ENCODE measurements at places on chromosomes 2 and 18. TPM values are rescaled to one million over a fixed set of nuclear protein-coding genes. Genes with fewer than 3 reads are reported as not detected.

DNA sequence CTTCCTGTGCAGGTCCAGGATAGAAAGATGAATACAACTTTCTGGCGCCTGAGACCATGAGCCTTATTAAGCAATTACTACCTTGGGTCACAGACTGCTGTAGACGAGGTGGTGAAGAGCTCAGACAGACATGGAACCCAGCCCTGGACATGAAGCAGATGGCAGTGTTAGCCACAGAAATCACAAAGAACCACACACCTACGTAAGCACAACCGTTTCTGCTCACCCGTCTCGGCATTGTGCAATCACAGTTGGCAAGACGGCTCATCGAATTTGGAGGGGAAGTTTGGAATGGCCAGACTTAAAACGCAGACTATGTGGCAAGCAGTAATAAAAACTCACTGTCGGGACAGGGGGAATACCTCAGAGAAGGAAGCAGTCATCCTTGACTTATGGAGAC is 24.3 kb upstream of the ASPRV1 start:
- no peak for DNase-seq

- no peak for DNase-seq
Measured at GRCh38 chr2:237143676-237144440, 58.2 kb downstream of the COPS8 start.

DNA sequence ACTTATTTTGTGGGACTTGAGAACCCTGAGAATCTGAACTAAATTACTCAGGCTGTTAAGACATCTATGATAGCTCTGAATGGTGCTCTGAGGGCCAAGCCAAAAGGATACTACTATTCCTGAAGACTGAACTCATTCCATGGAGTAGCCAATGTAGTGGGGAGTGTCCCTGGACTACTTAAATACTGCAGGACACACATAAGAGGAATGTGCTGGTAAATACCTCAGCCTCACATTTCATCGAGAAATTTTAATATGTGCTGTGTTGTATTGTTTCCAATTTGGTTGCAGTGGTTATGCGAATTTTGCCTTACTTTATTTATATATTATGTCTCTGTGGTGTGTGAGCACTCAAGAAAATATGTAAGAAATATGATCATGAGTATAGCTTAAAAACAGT is 264.4 kb upstream of the FIGN start:
- no peak for DNase-seq

Gene KCNG2
- not detected for total RNA-seq

- DNase-seq, result no peak
Measured at GRCh38 chr18:37721544-37722522, 156.2 kb upstream of the CELF4 start.

DNA sequence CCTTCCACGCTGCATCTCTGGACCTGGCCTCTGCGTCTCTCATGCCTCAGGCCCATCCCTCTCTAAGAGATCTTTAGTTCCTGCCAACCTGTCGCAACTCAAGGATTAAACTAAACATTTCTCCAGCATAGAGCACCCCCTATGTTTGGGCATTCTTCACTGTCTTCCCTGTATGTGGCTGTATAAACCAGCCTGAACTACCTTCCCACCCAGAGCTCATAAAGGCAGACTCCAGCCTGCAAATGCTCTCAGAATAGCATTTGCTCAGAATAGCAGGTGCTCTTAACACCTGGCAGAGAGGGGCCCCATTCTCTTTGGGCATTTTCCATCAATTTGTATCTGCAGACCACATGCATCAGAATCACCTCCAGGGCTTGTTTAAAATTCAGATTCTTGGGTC is 83.4 kb downstream of the EHD3 start:
- DNase-seq, result no peak

GRCh38 chr2:232979871-232980461 is 33.1 kb downstream of the NGEF start:
- no peak for DNase-seq

GRCh38 chr2:558302-558642 is 118.9 kb downstream of the TMEM18 start:
- DNase-seq, result no peak

GRCh38 chr2:97546711-97547110 is 43.0 kb downstream of the ANKRD36B start:
- no peak for DNase-seq

DNA sequence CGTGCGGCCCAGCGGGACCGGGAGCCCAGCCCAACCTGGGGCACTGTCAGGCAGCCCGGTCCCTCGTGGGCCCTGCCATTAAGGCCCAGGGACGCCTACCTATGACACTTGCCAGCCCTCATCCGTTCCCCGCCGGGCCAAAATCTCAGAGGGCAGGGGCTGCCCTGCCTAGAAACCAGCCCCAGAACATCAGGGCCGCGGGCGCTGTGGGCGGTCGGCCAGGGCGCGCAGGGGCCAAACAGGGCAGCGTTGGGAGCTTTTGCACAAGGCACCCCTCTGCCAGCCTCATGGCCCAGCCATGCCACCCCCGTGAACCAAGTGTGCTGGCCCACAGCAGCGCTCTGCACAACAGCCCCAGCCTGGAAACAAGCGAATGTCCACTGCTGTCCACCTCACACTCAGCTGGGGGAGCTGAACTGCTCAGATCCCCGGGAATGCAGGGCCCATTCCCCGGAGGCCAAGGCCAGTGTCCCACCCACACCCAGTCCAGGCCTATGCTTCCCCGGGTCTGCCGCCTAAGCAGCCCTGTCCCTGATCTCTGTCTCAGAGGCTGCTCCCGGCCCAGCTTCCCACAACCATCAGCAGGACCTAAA is 3.5 kb upstream of the NEURL3 start:
- DNase-seq, result no peak

DNA sequence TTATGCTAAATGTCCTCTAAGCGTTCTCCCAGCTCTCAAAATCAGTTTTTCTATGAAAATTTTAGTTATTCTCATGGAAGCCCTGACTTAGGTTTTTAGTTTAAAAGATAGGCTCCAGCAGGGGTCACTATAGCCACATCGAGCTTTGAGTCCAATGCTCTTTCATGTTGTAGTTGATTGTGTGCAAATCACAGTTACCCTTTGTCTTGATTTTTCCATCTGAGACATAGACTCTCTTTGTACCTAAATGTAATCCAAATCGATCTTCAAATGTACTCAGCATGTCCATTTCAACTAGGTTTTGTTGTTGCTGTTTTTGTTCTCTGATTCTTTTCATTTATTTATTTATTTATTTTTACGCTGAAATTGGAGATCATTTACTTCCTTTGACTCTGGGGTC is 26.4 kb upstream of the MSTN start:
- DNase-seq, result no peak

DNA sequence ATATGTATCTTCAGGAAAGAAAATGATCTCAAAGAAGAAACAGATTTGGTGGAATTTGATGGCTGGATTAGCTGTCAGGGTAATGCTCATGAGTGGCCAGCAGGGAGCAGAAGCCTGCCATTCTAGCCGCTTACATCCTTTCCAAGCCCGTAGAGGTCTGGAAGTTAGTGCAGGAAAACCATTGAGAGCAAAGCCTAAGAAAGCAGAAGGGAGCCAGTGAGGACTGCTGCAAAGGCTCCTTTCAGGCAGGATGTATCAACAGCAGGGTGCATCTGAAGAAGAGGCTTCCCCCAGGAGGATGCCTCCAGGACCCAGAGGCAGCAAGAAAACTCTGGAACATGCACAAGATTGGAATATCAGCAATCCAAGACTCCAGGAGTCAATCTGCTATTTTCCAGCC is 22.9 kb upstream of the LBH start:
- no peak for DNase-seq

Gene AUP1
- 90.5 TPM for total RNA-seq

- no peak for DNase-seq
Measured at GRCh38 chr2:48131539-48132270, 225.4 kb upstream of the FBXO11 start.

GRCh38 chr2:14039134-14039533 is 593.4 kb upstream of the LRATD1 start:
- DNase-seq, result no peak

Gene MDH1B
- 0.85 TPM for total RNA-seq

Gene IL1RN
- total RNA-seq, result 1,093 TPM

GRCh38 chr2:157432475-157433106 is 11.3 kb downstream of the CYTIP start:
- no peak for DNase-seq

DNA sequence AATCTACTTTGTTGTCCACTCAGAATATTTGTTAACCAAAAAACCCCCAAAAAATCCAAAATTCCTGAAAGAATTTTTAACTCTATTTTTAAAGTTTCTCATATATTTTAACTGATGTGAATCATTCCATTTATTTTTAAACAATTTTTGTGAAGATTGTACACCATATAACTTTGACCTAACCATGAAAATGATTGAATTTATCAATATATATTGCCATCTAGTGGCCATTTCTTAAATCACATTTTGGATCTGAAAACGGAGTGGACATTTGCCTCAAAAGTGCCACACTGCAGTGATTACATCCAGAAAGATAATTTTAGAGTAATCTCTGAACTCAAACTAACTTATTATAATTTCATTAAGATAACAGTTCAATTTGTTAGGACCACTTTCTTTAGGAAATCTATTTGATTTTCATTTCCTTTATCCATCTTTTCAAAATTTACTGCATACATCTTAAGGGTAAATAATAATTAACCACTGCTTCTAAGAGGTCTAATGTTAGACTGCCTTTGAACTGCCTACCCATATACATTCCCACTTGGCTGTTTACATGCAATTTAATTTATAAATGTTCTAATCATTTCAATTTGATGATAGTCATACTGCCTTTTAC is 71.1 kb downstream of the DSC3 start:
- no peak for DNase-seq

- DNase-seq, result no peak
Measured at GRCh38 chr2:19987936-19988335, 2.0 kb downstream of the WDR35 start.

- no peak for DNase-seq
Measured at GRCh38 chr2:239731422-239731821, 293.7 kb downstream of the NDUFA10 start.

Gene KDM3A
- total RNA-seq, result 24.4 TPM

GRCh38 chr2:152506843-152507242 is 171.9 kb downstream of the FMNL2 start:
- DNase-seq, result no peak

DNA sequence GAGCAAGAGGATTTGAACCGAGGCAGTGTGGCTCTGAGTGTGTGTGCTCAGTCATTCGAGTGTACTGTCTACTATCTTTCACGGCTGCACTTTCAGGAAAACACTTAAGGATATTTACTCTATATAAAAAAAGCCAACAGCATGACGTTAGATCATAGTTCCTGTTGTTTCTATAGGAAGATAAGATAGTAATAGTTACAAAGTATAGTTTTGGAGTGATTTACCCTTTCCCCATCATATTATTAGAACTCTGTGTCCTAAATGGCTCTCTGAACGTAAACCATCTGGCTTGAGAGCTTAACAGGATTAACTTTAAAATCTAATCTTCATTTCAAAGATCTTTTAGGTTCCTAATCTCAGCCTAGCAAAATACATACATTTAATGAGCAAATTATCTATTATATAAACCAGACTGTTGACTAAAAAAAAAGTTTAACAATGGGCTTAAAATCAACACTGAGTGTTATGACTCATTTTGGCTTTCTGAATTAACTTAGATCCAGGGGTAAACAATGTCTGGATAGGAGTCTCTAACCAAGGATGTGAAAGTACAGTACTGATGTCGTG is 150.3 kb upstream of the DNMT3A start:
- no peak for DNase-seq

Gene UPP2
- not detected for total RNA-seq

- no peak for DNase-seq
Measured at GRCh38 chr2:186101616-186102015, 363.0 kb downstream of the FSIP2 start.

GRCh38 chr2:222272446-222273015 is 26.3 kb downstream of the PAX3 start:
- DNase-seq, result no peak

Gene ARHGEF4
- total RNA-seq, result 82.4 TPM

Gene HTR2B
- total RNA-seq, result not detected

All from esophagus squamous epithelium (tissue), 5 donors.